ENCODE measurements at places on chromosomes 7 and 10. TPM values are rescaled to one million over a fixed set of nuclear protein-coding genes. Genes with fewer than 3 reads are reported as not detected.
A peak's percentile ranks its signal among the peaks of the same experiment; 100 is the strongest.

The ERVW-1 gene
- total RNA-seq, result not detected

The BMPER gene
- 0.33 TPM for total RNA-seq

The HGF gene
- not detected for total RNA-seq

The SAP25 gene
- total RNA-seq, result 11.0 TPM

The ANK3 gene
- 31.4 TPM for total RNA-seq

The OR9A4 gene
- total RNA-seq, result not detected

DNA sequence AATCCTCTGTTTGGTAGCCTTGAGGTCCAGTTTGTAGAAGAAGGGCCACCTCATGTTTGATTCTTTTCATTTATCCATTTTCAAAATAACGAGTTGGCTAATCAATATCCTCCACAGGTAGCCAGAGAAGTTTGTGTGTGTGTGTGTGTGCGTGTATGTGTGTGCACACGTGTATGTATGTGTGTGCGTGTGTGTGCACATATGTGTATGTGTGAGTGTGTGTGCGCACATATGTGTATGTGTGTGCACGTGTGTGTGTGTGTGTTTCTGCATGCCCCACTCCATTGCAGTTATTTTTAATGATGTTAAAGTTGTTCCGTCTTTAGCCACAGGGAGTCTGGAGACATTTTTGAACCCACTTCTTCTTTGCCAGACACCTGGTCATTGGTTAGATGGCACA lies 112.8 kb upstream of the PRKCQ start:
- no peak for DNase-seq

DNA sequence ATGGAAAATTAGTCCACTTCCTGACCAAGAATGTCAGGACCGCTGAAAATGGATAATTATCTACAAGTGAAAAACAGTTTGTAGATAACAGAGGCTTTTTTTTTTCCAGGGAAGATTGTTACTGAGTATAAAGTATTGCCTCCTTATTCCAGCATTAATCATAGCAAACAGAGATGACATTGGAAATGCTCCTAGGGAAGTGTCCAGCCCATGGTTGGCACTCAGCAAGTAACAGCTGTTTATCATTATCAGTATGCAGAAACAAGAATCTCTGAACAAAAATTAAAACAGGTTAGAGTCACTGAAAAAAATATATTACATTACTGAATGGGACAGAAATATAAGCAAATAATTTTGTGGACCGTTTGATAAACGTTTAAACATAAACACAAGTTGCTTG lies 14.6 kb downstream of the FGL2 start:
- DNase-seq, result no peak

DNA sequence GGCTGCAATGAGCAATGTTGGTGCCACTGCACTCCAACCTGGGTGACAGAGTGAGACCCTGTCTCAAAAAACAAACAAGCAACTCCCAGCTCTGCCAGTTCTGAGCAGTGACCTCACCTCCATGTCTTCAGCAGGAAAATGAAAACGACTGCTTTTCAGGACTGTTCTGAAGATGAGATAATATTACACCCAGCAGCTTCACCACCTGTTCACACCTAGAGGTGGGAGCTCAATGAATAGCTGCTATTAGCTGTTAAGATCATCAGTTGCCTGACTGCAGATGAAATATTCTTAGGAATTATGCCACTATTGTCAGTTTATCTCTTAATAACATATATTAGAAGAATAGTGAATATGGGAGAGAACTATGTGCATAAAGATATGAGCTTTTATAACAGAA lies 48.4 kb upstream of the CYTH3 start:
- DNase-seq, result no peak

- no peak for DNase-seq
Observed at GRCh38 chr7:101557978-101558741, 70.9 kb downstream of the MYL10 start.

DNA sequence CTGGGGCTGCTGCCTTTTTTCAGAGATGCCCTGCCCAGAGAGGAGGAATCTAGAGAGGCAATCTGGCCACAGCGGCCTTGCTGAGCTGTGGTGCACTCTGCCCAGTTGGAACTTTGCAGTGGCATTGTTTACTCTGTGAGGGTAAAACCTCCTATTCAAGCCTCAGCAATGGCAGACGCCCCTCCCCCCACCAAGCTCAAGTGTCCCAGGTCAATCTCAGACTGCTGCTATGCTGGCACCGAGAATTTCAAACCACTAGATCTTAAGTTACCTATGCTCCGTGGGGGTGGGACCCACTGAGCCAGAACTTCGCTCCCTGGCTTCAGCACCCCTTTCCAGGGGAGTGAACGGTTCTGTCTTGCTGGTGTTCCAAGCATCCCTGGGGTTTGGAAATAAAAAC lies 77.2 kb downstream of the EXOC4 start:
- no peak for DNase-seq

DNA sequence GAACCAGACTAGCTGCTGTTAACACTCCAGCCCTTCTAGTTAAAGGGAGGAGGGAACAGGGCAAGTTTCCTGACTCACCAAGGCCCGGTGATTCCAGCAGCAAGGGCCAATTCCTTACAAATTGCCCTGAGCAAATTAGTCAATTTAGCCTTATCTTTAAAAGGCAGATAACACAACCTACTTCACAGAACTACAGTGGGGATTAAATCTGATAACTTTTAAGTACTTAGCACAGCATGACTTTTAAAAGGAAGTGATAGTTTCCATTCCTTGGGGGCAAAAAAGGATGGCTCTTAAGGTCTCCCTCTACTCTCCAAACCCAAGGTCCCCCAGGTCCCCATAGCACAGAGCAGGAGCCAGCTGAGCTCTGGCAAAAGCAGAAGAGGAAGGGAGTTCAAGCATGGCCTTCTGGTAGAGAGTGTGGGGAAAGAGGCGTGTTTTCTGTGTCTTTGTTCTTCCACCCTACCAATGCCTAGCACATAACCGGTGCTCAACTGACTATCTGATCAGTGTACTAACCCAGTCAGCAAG lies 4.0 kb downstream of the CDCA7L start:
- DNase-seq, result peak; percentile 74

DNA sequence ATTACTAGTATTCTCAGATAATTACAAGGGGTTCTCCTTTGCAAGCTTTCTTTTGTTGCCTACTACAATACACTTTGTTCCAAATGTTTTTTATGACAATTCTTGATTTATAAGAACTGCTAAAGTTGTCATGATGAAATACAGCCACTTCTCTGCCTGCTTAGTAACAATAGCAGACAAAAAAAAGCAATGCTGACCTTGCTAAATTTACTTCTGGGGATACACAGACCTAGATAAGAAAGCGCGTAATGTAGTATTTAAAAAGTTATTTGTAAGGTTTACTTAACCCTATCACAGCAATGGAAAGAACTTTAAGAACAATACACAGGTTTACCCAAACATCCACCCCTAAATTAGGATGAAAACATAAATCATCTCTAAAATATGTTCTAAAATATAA lies 311.1 kb downstream of the DOCK4 start:
- no peak for DNase-seq

- DNase-seq, result no peak
Observed at GRCh38 chr10:35572583-35572982, 32.6 kb upstream of the GJD4 start.

GRCh38 chr7:45257284-45257683 lies 99.7 kb downstream of the RAMP3 start:
- no peak for DNase-seq

DNA sequence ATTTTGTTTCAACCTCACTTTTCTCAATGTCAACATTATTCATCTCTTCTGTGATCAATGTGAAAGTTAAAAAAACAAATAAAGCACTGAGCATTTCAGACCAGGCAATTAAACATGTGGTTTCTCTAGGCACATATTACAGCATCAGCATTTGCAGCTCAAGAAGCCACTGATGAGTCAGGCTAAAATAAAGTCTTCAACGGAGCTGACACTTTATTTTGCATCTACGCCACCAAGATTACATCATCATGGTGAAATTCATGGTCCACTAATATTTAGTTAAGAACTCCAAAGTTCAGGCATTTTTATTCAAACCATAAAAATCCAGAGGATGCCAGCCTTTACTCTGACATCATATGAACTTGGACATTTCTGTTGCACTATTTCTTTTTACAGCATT lies 33.0 kb downstream of the MAGI2 start:
- no peak for DNase-seq

DNA sequence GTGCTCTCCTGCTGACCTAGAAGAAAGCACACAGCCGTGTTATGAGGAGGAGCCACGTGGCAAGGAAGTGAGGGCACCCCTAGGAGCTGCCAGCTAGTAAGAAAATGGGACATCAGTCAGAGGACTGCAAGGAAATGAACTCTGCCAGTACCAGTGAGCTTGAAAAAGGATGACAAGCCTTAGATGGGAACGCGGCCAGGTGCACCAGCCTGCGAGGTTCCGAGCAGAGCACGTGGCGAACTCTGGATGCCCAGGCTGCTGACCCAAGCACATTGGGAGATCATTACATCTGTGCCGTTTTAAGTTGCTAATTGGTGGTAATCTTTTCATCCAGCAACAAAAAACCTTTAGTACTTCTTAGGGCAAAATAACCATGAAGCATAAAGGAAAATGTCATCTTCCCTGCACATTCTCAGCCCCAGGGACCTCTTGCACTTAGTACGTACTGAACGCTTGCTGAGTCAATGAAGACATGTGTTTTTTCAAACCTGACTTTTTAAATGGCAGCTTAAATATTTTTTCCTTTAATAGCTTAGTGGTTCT lies 69.4 kb downstream of the AMZ1 start:
- peak; percentile 68 for DNase-seq

DNA sequence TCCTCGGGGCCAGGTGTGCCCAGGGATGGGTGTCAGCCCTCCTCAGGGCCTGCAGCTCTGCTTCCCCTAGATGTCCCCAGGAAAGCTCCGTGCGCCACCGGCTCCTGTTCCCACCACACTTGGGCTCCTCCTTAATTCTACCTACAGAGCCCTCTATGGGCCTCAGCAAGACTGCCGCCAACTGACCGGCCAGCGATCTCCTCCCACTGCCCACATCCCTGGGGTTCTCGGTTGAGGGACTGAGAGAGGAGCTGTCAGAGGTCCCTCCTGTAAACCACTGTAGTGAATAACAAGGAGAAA lies 5.3 kb upstream of the LDB3 start:
- DNase-seq, result no peak

DNA sequence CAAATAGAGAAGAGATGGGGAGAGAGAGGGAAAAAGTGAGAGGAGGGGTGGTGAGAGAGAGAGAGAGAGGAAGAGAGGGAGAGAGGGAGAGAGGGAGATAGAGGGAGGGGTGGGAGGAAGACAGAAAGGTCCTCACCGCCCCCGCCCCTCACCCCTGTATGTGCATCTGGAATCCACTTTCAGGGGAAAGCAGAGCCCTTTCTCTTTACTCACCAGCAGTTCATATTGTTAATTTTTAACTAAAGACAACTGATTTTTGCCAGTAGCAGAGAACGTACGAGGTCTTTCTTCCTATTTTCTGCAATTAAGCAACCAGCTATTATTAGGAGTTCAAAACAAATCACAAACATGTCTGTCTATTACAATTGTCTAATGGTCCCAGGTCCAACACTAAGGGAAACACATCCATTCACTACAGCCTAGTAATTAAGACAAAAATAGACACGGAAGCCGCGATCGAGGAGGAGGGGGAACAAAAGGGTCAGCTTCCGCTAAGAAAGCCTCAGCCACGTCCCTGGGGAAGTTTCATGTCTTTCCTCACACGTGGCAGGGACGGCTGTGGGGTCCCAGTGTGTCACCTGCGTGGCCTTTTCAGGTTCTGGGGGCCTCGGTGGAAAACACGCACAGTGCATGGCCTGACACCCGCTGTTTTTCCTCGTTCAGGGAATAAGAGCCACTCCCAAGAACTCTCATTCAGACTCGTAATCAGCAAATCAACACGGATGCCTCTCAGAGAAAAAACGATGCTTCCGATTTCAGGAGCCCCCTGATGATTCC lies 572.0 kb downstream of the PTPRN2 start:
- DNase-seq, result no peak

DNA sequence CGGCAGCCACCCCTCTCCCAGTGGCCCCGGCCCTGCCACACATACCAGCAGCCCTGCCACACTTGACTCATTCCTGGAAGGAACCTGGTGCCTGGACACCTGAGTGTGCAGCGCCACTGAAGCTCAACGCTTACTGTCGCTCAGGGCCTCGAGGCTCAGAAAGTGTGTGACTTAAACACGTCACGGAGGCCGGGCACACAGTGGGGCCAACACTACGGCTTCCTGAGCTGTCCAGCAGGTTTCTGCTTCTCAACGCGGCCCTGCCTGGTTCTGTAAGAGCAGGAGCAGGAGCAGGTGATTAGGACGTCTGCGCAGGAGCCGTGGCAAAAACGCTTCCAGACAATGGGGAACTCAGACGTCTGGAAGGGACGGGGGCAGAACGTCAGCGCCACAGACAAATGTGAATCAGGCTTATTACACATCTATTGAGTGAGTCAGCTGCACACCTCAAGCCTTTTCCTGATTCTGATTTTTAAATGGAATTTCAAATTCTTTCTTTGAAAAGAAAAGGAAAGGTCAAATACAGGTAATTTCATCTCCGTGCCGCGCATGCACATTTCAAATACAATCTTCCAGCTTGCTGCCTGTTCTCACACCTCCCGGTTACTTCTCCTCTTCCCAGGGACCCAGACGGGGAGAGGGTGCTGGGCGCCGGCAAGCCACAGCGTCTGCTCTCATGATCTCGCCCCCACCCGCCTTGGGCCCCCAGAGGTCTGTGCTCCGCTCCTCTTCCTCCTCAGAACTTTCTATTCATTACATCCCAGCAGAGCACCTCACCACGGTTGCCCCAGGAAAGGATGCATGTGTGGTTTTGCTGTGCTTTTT lies 66.6 kb downstream of the ADARB2 start:
- no peak for DNase-seq

DNA sequence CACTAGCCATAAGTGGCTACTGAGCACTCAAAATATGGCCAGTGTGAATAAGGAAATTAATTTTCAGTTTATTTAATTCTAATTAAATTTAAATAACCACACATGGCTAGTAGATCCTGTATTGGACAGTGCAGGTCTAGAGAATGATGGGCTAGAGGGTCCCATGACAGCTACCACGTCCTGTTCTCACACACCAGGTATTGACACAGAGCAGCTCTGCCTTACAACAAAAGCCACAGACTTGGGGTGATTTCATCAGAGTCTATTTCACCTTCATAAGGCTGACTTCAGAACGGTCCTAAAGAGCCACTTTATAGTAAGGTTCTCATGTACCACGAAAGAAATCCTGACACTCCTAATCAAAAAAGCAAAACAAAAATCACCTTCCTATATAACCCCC lies 111.3 kb downstream of the UBE2H start:
- no peak for DNase-seq

- no peak for DNase-seq
Observed at GRCh38 chr7:140914083-140914482, 10.6 kb downstream of the BRAF start.

DNA sequence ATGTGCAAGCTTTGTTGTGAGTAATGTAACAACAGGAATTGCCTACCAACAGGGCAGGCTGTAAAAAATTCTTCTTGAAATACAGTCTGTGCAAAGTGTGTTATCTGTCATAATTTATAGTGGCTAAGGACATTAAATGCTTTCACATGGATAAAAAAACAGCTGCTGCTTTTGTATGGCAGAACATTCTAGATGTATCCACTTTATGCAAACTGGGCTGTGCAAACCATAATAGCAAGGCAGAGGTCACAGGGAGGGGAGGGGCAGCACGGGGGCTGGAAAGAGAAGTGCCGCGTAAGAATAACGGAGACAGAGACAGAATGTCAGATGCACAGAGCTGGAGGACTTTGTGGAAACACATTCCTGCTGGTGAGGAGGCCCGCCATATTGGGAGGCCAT lies 86.1 kb downstream of the VOPP1 start:
- no peak for DNase-seq
